Esophagus muscularis mucosa (tissue), 4 donors: ENCODE measurements at places on chromosomes 11 and 22. TPM values are rescaled to one million over a fixed set of nuclear protein-coding genes. Genes with fewer than 3 reads are reported as not detected.

DNA sequence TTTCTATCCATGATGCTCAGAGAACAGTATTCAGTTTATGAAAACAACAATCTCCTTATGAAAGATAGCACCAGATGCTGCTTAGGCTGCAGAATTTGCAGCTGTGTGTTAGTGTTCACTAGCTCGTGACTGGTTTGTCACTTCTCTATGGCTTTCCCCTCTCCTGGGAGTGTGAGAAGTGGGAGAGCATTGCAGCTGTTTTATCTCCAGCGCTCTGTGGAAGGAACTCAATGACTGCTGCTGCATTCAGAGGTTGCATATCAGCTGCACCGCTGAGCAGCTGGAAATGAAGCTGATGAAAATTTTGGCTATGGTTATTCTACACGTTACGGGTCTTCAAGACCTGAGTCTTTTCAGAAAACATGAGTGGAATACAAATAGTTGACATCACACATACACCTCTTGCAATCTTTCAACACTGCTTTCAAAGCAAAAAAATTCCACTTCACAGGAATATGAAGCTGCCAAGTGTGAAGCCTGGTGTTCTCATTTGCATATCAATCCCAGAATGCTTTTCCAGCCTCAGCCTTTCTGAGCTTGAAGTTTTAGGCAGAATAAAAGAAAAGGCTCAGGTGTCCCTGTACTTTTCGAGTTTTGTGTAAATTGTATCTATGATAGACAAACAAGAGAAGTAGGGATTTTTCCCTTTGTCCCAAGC lies 149.3 kb upstream of the DDI1 start:
- DNase-seq: peak; percentile 66
- no peaks in the 10 kb centered on the region for H3K27me3 ChIP-seq
- H3K36me3 ChIP-seq: no peaks in the 10 kb centered on the region

DNA sequence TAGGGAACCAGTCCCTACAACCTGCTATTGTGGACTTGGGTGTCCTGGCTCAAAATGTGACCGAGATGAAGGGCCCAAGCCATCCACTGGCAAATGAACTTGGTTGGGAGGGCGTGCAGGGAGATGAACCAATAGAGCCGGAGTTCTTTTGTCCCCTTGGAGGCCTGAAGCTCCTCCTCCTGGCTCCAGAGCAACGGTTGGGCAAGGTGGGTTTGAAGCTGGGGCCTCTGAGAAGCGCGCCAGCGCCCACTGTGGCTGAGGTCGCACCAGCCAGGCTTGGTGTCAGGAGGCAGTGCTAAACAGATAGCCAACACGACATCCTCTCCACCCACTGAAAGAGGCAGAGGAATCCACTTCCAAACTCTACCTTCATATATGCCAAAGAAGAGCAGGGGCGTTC lies 36.0 kb upstream of the PACSIN2 start:
- no peak overlapping the region for H3K4me3 ChIP-seq
- no peak for DNase-seq
- no peaks in the 10 kb centered on the region for H3K27me3 ChIP-seq

DNA sequence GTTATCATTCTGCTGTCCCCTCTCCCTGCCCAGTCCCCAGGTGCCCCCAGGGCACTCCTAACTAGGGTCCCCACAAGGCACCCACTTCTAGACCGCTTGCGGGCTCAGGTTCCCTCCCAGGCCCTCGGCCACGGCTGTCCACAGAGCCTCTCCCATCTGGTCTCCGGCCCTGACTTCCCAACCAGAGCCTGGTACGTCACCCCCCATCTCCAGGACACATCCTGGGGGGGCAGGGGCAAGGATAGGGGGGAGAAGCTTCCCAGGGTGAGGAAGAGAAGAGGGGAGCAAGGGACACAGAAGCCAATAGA lies 457 bp downstream of the SSTR3 start:
- no peak overlapping the region for H3K27ac ChIP-seq
- no peak overlapping the region for H3K4me3 ChIP-seq
- peaks cover 6% of the 10 kb centered on the region for H3K27me3 ChIP-seq
- no peaks in the 10 kb centered on the region for H3K36me3 ChIP-seq
- H3K4me1 ChIP-seq: no peaks in the 10 kb centered on the region

DNA sequence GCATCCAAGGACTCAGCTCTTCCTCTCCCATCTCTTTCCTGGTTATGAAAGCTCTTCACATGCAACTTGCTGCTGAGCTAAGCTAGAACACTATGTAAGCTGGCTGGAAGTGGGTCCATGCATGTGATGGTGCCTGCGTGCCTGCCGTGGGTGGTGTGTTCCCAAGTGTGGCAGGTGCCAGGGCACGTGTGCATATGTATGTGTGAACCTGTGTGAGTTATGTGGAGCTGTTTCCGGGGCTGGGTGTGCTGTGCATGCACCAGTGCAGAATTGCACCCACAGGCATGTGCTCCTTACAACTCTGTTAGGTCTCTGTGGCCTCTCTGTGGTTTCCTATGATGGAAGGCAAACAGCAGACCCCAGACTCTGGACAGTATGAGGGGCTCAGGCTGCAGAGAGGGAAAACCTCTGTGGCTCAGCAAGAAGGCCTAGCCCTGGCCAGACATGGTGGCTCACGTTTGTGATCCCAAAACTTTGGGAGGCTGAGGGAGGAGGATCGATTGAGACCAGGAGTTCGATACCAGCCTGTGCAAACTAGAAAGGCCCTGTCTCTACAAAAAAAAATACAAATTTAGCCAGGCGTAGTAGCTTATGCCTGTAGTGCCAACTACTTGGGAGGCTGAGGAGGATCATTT lies 4.1 kb upstream of the P2RY6 start:
- DNase-seq: no peak
- H3K27ac ChIP-seq: no peak overlapping the region
- no peak overlapping the region for H3K4me3 ChIP-seq
- peaks cover 17% of the 10 kb centered on the region for H3K4me1 ChIP-seq
- no peaks in the 10 kb centered on the region for H3K36me3 ChIP-seq

GRCh38 chr22:26674211-26675190 lies 17.1 kb downstream of the MIAT start:
- H3K27me3 ChIP-seq: no peaks in the 10 kb centered on the region
- no peaks in the 10 kb centered on the region for H3K36me3 ChIP-seq
- peaks cover 44% of the 10 kb centered on the region for H3K4me1 ChIP-seq

GRCh38 chr11:61918938-61919704 lies 1.8 kb upstream of the RAB3IL1 start:
- H3K36me3 ChIP-seq: no peaks in the 10 kb centered on the region
- no peak overlapping the region for H3K4me3 ChIP-seq
- peak overlapping the region; percentile 77 for H3K27ac ChIP-seq
- no peak for DNase-seq
- H3K27me3 ChIP-seq: no peaks in the 10 kb centered on the region
- peaks cover 82% of the 10 kb centered on the region for H3K4me1 ChIP-seq

DNA sequence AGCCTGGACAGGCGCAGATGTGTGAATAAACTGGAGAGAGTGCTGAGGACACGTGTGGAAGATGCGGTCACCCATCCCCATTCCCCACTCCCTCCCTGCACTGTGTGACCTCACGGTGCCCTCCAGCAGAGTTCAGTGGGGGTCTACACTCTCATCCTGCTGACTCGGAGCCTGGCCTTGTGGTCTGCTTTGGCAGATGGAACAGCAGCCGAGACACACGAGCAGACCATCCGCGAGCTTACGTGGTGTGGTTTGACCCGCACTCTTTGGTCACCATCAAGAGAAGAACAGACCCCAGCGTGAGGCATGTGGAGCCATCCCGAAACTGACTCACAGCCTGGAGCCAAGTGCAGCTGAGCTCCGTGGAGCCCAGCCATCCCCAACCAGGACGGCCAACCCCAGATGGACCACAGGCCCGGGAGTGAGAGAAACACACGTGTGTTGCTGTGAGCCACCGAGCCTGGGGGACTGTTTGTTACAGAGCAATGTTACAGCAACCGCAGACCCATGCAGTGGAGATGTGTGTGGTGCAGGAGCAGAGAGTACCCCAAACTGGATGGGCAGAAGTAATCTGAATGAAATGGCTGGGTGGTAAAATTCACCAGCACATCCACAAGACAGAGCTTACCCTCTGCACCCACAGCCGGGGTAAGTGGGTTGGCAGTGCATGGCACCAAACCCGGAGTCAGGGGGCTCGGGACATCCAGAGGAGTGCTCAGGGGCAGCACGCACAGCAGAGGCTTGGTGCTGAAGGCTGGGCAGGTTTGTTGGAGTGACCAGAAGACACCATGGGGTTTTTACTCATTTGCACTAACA lies 90.7 kb downstream of the RTL6 start:
- no peaks in the 10 kb centered on the region for H3K27me3 ChIP-seq
- H3K4me3 ChIP-seq: no peak overlapping the region
- no peak overlapping the region for H3K27ac ChIP-seq
- DNase-seq: no peak

GRCh38 chr11:64148917-64149617 lies 16.8 kb downstream of the MACROD1 start:
- H3K27me3 ChIP-seq: no peaks in the 10 kb centered on the region
- peaks cover 3% of the 10 kb centered on the region for H3K36me3 ChIP-seq
- peak overlapping the region; percentile 36 for H3K4me3 ChIP-seq
- DNase-seq: no peak

- no peaks in the 10 kb centered on the region for H3K36me3 ChIP-seq
- H3K4me1 ChIP-seq: peaks cover 4% of the 10 kb centered on the region
- no peak for DNase-seq
- H3K4me3 ChIP-seq: no peak overlapping the region
- H3K27ac ChIP-seq: no peak overlapping the region
- no peaks in the 10 kb centered on the region for H3K27me3 ChIP-seq
Observed at GRCh38 chr11:118115048-118115447, 28.3 kb upstream of the SMIM35 start.

DNA sequence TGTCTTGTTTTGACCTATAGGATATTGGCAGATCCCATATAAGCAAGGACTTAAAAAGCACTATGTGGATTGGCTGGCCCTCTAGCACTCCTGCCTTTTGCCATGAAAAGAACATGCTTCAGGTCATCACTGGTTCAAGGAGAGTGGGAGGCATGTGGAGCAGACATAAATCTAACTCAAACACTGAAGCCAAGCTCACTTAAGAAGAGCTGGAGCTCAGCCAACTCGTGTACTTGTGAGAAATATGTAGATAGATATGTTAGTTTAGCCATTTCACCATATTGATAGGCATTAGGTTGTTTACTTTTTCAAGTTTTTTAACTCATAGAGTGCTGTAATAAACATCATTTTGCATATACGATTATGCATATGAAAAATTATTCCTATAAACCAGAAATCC lies 19.9 kb upstream of the BBOX1 start:
- H3K36me3 ChIP-seq: no peaks in the 10 kb centered on the region
- H3K4me3 ChIP-seq: no peak overlapping the region
- no peak overlapping the region for H3K27ac ChIP-seq

DNA sequence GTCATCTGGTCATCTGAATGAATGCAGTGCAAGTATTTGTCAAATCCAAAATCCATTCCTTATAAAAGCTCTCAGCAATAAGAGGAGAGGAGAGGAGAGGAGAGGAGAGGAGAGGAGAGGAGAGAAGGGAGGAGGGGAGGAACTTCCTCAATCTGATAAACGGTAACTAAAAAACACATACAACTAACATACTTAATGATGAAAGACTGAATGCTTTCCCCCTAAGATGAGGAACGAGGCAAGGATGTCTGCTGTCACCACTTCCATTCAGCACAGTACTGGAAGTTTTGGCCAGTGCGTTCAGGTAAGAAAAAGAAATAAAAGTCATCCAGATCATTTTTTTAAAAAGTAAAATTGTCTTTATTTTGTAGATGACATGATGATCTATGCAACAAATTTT lies 80.4 kb downstream of the CD82 start:
- H3K27me3 ChIP-seq: no peaks in the 10 kb centered on the region
- no peak overlapping the region for H3K27ac ChIP-seq
- no peak for DNase-seq

DNA sequence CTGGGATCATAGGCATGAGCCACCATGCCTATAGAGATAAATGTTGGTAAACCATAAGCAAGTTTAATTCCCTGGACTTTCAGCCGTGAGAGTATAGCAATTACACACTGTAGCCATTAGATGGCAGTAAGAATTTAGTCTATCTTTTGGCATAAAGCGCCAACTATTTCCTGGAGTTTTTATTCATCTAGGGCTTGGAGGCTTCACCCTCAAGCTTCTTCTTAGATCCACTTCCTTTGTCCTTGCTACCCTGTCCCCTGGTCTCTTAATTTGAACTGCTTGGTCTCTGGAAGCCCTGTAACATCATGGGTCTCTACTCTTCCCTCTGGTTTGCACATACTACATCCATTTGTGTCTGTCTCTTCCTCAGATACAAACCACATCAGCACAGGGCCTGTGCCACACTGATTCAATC lies 38.2 kb downstream of the OR10A6 start:
- no peaks in the 10 kb centered on the region for H3K36me3 ChIP-seq
- no peak overlapping the region for H3K27ac ChIP-seq
- DNase-seq: no peak
- H3K4me3 ChIP-seq: no peak overlapping the region
- H3K27me3 ChIP-seq: no peaks in the 10 kb centered on the region

DNA sequence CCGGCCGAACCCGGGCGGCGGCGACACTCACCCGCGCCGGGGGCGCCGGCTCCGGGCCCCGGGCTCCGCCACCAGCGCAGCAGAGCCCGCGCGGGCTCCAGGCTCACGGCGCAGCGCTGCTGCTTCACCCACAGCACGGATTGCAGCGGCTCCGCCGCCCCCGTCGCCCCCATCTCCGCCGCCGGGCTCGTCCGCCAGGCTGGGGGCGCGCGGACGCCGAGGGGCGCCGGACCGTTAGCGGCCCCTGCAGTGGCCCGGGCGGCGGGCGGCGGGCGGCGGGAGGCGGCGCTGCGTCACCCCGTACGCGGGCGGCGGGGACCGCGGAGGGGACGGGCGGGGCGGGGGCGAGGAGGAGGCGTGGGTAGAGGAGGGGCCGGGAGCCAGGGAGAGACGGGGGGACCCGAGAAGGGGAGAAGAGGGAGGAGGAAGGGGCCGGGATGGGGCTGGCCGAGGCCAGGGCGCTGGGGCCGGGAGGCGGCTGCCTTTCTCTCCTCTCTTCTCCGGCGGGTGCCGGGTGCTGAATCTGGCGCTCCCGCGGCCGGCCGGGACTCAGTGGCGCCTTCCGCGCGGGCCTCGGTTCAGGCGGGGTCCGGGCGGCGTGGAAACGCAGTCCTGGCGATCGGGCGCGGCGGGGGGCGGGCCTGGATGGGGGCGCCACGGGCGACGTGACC lies at the start of gene CERK:
CERK (minus strand) TSS at position 277 of the 671 bp plus-strand sequence; CDS start at position 173, 104 bp downstream.
- H3K27ac ChIP-seq: peak within 1 kb of the TSS; percentile 89
- H3K36me3 ChIP-seq: no peaks in the 10 kb centered on the region
- no peaks in the 10 kb centered on the region for H3K27me3 ChIP-seq
- H3K4me1 ChIP-seq: peaks cover 61% of the 10 kb centered on the region

DNA sequence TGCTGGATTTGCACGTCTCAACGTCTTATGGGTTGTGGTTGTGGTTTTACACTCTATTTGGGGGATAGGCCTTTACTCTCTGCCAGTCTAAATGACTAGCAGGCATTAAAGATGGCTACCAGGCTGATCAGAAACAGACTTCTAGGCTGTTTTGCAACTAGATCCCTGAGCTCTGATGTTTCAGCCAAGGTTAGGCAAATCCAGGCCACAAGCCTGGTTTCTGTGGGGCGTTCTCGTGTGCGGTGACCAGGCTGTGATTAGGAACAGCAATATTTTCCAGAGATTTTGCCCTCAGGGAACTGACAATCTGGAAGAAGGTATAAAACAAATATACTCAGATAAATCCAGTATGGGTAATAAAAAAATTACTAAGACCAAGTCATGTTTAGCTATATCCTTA lies 502.4 kb downstream of the INSC start:
- peaks cover 33% of the 10 kb centered on the region for H3K4me1 ChIP-seq
- no peak overlapping the region for H3K4me3 ChIP-seq
- no peak overlapping the region for H3K27ac ChIP-seq
- H3K36me3 ChIP-seq: no peaks in the 10 kb centered on the region
- no peak for DNase-seq

The KCNJ11 gene
- total RNA-seq: 0.66 TPM

The FRMD8 gene
- total RNA-seq: 37.3 TPM

The LARGE2 gene
- total RNA-seq: not detected

The OR51B5 gene
- total RNA-seq: not detected

The MS4A7 gene
- total RNA-seq: 28.0 TPM

The SCN2B gene
- 0.65 TPM for total RNA-seq

The PRSS23 gene
- 33.4 TPM for total RNA-seq

The TSSK2 gene
- total RNA-seq: not detected

The KRTAP5-8 gene
- total RNA-seq: not detected

The GPR83 gene
- not detected for total RNA-seq

The PICALM gene
- total RNA-seq: 259 TPM
